ENCODE measurements at places on chromosomes 2 and 18.

- DNase-seq = no peak
Observed at GRCh38 chr2:183126635-183127034, 2.4 kb downstream of the NUP35 start.

DNA sequence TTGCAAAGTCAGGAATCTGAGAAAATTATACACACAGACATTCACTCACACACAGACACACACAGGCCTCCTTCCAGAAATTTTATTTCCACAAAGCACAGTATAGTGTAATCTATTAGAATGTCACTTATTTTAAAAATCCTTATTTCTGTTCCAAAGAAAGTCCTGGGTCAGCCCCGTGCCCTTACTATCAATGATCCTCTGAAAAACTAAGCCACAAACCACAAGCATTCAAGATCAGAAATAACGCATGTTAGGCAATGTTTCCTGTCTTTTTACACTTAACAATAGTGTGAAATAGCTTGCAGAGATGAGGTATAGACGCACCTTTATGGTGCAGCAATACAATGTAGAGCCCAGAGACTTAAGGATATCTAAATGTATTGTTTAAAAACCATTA is 25.8 kb downstream of the TBC1D8 start:
- no peak for DNase-seq

- no peak for DNase-seq
Observed at GRCh38 chr18:3481696-3482210, 31.8 kb downstream of the TGIF1 start.

GRCh38 chr2:96105152-96105915 is 11.0 kb downstream of the ADRA2B start:
- DNase-seq = no peak

- DNase-seq = no peak
Observed at GRCh38 chr2:127313406-127313805, 19.5 kb upstream of the ERCC3 start.

GRCh38 chr2:86372133-86372532 is 34.7 kb upstream of the REEP1 start:
- DNase-seq = no peak

GRCh38 chr2:37558623-37559022 is 112.8 kb downstream of the CDC42EP3 start:
- no peak for DNase-seq

- no peak for DNase-seq
Observed at GRCh38 chr2:186559370-186559769, 30.5 kb upstream of the ITGAV start.

DNA sequence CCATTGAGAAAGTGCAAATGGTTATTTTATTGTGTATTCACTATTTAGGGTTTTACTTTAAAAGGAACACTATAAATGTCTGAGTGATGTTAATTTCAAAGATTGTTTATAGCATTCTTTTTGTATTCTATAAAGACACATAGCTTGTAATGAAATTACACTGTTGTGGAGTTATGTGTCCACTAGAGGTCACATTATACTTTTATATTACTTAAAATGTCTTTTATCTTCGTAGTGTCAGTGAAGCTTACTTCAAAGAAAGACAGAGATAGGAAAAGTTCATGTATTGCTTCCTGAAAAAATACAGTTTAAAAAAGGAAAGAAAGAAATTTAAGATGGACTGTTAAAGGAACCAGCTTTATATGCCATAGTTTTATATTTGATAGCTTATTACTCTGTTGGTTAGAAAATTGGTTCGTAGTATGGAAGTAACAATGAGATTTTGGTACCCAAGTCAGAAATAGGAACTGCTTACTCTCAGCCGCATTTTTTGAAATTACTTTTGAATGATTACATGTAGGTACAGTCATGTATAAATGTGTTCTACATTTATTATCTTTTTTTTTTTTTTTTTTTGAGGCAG is 20.5 kb downstream of the APLF start:
- DNase-seq = no peak

DNA sequence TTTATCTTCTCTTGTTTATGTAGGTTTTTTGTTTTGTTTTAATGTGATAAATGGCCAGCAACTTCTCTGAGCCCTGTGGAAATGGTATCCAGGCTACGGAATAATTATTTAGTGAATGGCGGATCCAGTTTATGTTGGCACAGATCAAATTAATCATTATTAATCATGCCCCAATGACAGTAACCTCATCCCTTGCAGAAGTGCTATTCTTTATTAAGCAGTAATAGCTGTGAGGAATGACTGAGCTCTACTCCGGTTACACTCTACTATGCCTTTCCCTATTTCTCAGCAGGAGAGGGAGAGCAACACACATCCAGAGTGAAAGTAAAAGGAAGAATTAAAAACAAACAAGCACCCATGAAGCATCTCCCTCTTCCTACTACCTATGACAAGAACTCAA is 84.8 kb downstream of the SETBP1 start:
- DNase-seq = no peak

GRCh38 chr2:108409768-108410167 is 32.0 kb downstream of the SULT1C4 start:
- no peak for DNase-seq

- no peak for DNase-seq
Observed at GRCh38 chr18:48018851-48019250, 88.4 kb upstream of the SMAD2 start.

- no peak for DNase-seq
Observed at GRCh38 chr18:22273101-22274039, 104.0 kb downstream of the GATA6 start.

GRCh38 chr18:58871514-58872420 is 7.1 kb downstream of the ZNF532 start:
- no peak for DNase-seq

DNA sequence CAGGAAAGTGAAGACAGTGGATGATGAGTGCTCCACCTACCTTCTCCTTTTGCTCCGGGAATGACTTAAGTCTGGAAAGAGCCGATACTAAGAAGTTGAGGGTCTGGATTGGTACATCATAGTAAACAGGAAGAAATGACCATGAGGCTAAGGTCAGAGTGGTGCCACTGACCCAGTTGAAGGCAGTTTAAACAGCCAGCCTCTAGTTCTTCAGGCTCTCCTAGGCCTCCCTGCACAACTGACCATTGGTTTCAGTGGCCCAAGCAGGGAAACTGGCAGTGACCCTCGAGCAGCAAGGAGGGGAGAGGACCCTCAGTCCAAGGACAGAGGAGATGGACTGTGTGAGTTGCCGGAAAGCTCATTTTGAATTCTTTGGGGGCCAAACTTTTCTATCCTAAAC is 119.1 kb downstream of the MAP4K4 start:
- no peak for DNase-seq

GRCh38 chr2:127585270-127585807 is 49.9 kb downstream of the MYO7B start:
- no peak for DNase-seq

- DNase-seq = no peak
Observed at GRCh38 chr18:79111483-79111882, 42.3 kb downstream of the ATP9B start.

DNA sequence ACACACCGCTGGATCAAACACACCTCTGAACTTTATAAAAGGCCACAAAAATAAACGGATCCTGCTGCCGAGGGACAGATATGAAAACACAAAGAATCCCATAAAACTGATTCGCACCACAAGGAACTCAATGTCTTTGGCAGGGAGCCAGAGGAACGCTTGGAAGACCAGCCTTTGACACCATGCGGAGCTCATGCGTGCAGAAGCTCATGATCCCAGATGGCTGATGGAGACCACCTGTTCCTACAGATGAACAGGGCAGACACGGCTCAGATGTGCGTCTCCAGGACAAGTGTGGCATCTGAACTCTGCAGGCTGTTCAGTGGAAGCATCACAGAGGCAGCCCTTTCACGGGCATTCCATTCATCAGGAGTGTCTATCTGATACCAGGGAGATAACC is 24.9 kb downstream of the COPS9 start:
- DNase-seq = no peak

- DNase-seq = no peak
Observed at GRCh38 chr2:213202011-213202410, 50.6 kb upstream of the IKZF2 start.

DNA sequence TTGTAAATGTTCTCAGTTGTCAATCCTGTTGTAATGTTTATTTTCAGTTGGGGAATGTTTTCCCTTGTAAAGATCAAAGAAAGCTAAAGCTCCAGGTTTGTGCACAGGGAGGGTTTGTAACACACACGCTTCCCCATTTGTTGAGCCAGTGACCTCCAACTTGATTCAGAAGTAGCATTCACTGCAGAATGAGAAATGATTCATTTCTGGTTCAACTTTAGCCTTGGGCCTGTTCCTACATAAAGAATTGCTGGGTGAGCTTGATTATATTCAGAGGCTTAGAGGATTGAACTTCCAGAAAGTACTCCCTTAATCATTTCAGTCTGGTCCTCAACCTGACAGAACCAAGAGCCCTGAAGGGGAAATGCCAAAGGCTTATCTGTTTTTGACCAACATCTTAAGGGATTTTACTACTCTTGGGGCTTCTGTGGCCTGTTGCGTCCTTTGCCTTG is 70.6 kb upstream of the CAVIN2 start:
- no peak for DNase-seq

GRCh38 chr2:181594322-181594721 is 62.6 kb downstream of the CERKL start:
- no peak for DNase-seq

GRCh38 chr2:182064019-182064778 is 78.5 kb downstream of the PPP1R1C start:
- no peak for DNase-seq

DNA sequence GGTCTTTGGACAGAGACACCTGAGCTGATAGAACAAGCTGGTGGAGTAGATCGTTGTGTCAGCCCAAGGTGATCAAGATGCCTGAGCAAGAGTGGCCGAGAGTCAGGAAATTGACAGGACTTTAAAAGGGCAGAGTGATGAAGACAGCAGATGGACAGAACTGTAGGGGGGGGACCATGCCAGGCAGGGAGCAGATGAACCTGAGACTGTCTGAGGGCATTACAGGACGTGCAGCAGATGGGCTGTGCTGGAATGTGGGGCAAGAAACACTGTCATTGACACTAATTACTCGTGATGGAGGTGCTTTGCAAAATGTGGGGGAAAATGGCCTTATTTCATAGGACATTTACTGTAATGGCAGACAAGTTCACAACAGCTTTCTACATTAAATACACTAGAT is 225.0 kb downstream of the THSD7B start:
- no peak for DNase-seq

DNA sequence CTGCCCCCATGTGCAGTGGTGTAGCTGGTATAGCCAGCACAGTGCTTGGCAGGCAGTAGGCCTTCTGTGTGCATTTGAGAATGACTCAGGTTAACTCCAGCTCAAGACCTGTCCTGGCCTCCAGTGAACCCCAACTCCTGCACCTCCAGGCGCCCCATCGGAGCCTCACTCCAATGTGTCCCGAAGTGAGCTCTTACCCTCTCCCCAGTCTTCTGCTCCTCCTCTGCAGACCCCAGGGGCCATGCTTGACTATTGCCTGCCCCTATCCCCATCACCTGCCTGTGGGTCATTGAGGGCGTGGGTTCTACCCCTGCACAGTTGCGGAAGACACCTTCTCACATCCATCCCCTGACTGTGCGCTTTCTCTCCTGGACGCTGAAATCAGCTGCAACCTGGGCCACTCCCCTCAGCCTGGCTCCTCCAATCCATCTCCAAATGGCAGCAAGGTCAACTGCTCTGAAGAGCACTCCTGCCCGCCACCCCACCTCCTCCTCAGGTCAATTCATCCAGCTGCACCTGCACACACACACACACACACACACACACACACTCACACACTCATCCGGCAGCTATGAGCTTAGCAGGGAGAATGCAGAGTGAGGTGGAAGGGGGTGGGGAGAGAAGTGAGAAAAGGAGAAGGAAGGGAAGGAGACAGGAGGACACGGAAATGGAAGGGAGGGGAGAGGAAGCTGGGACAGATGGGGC is 130.3 kb upstream of the GLI2 start:
- no peak for DNase-seq

- DNase-seq = no peak
Observed at GRCh38 chr18:22173928-22174301, 4.5 kb downstream of the GATA6 start.

- no peak for DNase-seq
Observed at GRCh38 chr2:23293731-23294130, 91.2 kb upstream of the KLHL29 start.

GRCh38 chr18:39796393-39796792 is 2158.6 kb upstream of the PIK3C3 start:
- no peak for DNase-seq

DNA sequence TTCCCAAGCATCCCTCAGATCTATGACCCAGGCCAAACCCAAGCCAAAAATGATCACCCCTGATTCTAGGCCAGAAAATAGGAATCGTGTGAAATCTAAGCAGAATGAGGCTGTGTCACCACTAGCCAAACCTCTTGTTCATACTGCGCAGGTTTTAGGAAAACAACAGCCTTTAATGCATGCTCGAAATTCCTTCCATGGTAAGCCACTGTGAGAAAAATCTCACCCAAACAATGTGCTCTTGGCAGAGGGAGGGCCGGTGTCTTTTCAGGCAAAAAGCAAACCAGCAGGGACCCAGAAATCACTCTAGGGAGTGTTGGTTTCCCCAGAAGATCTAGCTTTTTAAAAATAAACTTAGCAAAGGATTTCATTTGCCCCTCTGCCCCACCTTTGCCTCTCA is 71.2 kb upstream of the FOSL2 start:
- DNase-seq = no peak

DNA sequence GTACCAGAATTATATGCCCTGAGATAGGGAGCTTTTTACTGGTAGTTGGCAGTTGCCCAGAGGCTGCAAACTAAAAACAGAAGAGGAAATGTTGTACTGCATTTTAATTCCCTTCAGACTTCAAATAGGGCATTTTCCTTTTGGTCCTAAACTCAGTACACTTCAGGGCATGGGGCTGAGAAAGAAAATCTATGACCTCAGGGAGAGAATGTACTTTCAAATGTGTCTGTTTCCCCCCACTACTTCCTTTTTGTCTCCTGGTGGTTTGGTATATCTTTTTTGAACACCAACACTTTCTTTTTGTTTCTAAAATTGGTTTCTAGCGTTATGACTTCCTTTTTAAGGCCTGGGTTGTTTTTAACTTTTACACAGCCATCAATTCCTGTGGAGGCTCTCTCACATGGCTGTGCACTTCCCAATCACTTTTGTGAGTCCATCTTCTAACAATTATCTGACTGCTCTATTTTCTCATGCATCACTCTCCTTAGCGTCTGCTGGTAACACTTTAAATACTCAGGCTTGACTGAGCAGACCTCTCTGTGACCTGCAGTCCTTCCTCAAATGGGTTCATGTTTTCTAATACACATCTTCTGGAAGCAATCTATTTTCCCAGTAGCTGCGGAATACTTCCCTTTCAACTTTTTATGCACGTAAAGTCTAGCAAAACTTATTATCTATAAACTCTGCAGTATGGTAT is 596.0 kb downstream of the LRP1B start:
- DNase-seq = no peak

GRCh38 chr2:127108090-127108523 is 1.2 kb upstream of the BIN1 start:
- no peak for DNase-seq

GRCh38 chr2:188870289-188870688 is 103.9 kb upstream of the COL3A1 start:
- no peak for DNase-seq

All from stimulated activated CD8-positive, alpha-beta memory T cell treated with anti-CD3 and anti-CD28 coated beads, Interleukin-2, amount 100 ng/mL, for 1 hour (primary cell).